ENCODE measurements at places on chromosomes 7 and 10.

- DNase-seq: no peak
Measured at GRCh38 chr7:16963044-16963443, 81.3 kb upstream of the AGR3 start.

GRCh38 chr7:133572087-133572486, 319.2 kb downstream of the EXOC4 start:
- no peak for DNase-seq

DNA sequence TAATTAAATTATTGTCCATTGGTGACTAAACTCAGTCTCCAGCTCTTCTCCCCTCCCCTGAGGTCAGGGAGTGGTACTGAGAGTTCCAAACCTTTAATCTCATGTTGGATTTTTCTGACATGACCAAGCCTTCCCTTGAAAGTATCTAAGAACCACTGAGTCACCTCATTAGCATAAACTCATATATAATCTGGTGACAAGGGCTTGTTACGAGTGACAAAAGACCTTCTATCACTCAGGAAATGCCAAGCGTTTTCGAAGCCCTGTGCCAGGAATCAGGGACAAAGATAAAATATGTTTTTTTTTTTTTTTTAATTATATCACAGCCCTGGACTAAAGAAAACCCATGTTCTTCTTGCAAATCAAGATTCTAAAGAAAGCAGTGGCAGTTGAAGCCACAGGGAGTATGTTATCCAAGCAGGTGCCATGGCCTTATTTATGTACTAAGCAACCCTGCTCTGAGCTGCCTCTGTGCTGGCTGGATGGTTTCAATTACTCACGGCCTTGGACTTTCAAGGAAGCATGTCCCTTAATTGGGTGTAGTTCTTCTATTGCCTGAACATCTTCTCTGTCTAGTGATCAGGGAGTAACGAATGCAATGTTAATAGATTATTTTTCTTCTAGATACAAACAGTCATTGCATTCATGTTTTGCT, 169.0 kb upstream of the PRKCQ start:
- DNase-seq: no peak

- DNase-seq: no peak
Measured at GRCh38 chr7:115910541-115911164, 119.9 kb downstream of the TFEC start.

DNA sequence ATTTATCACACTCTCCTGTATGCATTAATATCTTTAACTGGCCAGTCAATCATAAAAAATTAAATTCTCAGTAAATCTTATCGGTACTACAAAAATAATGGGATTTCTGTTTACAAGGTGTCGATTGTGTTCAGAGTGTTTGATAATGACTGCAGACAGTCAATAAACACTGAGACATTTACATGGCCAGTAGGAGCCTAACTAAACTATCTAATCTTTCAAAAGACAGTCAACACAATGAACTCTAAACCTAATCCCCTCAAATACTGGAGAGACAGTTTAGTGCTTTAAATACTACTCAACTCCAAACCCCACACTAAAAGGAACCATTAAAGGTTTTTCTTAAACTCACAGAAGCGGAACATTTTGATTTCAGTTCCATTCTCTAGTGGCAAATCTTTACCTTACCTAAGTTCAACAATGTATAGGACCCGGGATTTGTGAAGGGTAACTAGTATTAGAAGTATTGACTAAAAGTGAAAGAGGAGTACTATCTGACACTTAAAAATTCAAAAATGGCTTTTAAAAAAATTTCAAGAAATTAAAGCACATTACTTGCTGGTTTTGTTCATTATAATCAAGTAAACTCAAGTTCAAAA, 37.3 kb upstream of the EXOC6 start:
- DNase-seq: no peak

DNA sequence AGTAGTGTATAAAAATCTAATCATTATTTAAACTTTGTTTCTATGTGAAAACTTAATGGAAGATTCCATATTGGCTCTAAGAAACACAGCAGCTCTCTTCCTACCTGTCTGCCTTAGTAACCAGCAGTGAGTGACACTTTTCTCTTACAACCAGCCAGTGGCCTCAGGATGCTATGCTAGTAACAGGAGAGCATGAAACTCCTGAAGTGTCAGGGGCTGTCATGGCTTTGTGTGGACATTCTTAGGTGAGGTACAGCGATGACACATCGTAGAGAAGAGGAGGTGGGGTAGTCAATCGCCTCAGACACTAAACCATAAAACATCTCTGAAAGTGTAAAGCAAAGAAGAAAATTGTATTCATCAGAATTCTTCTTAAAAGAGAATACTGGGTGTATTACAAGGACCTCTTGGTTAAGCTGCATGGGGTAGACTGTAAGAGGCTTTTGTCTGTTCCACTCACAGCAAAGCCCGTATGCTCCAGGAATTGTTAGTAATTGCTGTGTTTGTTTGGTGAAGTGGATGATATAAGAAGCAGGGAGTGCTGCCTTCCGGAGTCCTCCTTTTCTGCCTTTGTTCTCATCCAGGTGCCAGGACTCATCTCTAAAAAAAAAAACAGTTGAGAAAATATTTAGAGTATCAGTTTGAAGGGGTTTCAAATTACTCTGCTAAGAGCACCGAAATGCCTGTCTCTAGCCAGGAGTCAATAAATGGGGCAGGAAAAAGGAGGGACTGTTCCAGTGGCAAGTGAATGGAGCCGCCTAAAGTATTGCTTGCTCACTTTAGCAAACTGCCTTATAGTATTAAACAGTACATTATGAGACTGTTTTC, 518.8 kb downstream of the CNTNAP2 start:
- DNase-seq: no peak

GRCh38 chr10:45280113-45280760, 35.2 kb downstream of the OR13A1 start:
- DNase-seq: no peak

Data from chondrocyte (in vitro differentiated cells).